ENCODE measurements at places on chromosomes 12 and 14. TPM values are rescaled to one million over a fixed set of nuclear protein-coding genes. Genes with fewer than 3 reads are reported as not detected.

Gene MIP
- not detected for total RNA-seq

Gene TMCC3
- 2.8 TPM for total RNA-seq

Gene FAM222A
- total RNA-seq, result 0.95 TPM

Gene UNG
- 19.7 TPM for total RNA-seq

Data from T-cell (primary cell).